Activated CD4-positive, alpha-beta T cell treated with anti-CD3 and anti-CD28 coated beads, Interleukin-2, amount 10 ng/mL, durations not matched to agents 7 days and 5 days (primary cell): ENCODE measurements at places on chromosomes 3 and 15. TPM values are rescaled to one million over a fixed set of nuclear protein-coding genes. Genes with fewer than 3 reads are reported as not detected.

DNA sequence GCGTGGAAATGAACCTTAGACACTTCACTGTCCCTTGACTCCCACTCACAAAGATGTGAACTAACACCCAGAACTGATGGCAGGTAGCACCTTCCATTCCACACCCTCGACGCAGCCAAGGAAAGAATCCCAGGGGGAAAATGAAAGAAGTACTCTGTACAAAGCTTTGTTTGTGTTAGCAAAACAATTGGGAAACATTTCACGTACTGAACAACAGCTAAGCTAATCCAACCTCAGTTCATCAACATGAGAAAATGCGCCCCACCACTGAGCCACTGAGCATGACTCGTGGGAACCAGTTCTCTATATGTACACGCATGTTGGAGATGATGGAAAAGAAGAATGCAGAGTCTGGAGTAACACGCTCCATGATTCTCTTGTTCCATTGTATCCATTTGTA is 32.0 kb downstream of the CORO2B start:
- H3K27me3 ChIP-seq = peaks cover 6% of the 10 kb centered on the region
- H3K36me3 ChIP-seq = no peaks in the 10 kb centered on the region
- H3K4me3 ChIP-seq = no peak overlapping the region

DNA sequence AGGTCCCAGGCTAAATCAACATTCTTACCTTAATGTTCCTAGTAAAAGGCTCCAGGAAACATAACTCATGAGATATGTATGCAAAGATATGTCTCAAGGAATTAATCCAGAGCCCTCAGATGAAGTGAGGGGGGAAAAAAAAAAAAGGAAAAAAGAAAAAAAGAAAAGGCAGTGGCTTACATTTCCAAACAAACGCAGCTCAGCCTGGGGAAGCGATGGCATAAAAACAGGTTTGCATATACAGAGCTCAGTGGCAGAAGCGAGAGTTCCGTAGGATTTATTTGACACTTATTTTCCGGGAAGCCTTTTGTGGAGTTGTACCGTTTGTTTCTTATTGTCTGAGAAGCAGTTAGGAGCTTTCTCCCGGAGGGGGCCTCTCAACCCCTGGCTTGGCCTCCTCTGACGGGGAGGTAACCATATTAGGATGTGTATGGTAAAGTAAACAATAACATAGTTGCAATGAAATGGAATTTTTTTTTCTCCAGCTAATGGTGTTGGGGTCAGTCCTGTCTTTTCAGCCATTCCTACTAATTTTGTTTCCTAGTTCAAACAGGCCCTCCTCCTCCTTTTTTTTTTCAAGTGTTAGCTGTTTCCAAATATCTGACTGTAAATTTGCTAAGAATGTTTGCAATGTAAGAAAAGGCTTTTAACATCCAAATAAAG is 338.6 kb downstream of the FOXP1 start:
- H3K4me3 ChIP-seq = no peak overlapping the region
- no peak for DNase-seq
- H3K27me3 ChIP-seq = no peaks in the 10 kb centered on the region
- no peak overlapping the region for H3K27ac ChIP-seq
- peaks cover 5% of the 10 kb centered on the region for H3K36me3 ChIP-seq
- H3K4me1 ChIP-seq = no peaks in the 10 kb centered on the region

DNA sequence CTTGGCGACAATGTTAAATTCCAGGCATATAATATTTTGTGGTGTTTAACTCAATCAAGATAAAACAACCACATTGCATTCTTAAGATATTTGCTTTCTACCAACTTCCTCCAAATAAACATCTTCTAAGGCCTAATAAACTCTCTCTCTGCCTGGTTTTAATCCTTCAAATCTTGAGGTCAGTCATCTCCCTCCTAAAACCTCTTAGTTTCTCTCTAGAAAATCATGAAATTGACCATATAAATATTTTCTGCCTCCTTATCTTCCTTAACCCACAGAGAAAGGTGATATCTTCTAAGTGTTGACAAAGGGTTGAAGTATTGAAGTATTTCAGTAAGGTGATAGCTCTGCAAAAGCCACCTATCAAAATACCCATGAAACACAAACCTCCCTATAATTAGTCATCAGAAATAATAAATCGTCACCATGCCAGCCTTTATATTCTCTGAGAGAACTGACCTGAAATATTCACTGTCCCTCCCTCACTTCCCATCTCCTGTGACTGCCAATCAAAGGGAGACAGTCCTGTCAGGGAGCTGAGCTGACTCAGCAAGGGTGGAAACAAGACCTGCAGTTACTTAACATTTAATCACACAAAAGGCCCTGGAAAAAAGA is 1261.1 kb downstream of the ROBO1 start:
- no peaks in the 10 kb centered on the region for H3K27me3 ChIP-seq
- H3K27ac ChIP-seq = no peak overlapping the region
- H3K36me3 ChIP-seq = no peaks in the 10 kb centered on the region
- DNase-seq = no peak
- no peaks in the 10 kb centered on the region for H3K4me1 ChIP-seq
- no peak overlapping the region for H3K4me3 ChIP-seq

- no peak overlapping the region for H3K27ac ChIP-seq
- no peak for DNase-seq
- no peak overlapping the region for H3K4me3 ChIP-seq
- H3K36me3 ChIP-seq = no peaks in the 10 kb centered on the region
- H3K27me3 ChIP-seq = peaks cover 12% of the 10 kb centered on the region
Measured at GRCh38 chr3:52782412-52783210, 5.2 kb downstream of the ITIH1 start.

DNA sequence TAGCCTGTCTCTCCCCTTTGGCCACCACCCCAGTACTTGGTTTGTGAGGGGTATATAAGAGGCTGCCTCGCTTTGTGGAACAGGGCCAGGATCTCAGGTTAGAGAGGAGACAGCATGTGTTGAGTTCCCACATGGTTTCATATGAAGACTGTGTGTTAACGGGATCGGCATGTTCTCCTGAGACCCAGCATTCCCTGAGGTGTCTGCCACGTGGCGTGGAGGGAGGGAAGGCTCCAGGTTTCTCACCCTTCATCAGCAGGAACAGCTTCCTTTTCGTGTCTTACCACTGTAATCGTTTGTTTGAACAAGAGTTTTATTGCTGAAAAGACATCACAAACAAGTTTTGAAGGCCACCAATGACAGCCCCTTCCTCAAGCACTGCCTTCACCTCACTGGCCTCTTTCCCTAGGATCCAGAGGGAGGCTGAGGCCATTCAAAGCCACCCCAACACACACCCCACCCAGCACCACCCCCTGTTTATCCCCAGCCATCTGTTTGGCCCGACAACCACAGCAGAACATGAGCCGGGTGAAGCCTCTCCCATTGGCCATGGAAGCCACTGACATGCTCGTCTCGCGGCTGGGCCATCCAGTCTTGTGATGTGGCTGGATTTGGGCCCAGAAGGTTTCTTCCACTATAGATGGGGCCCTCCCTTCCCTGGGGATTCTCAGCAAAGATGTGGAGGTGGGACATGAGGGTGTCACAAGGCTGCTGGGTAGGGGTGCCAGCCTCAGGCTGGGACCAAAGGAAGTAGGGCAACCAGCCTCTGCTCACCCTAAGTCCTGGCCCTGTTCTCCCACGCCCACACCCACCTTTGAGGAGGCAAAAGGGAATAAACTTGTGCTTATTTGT is 10.0 kb downstream of the BHLHE40 start:
- H3K36me3 ChIP-seq = peaks cover 17% of the 10 kb centered on the region
- DNase-seq = no peak
- no peaks in the 10 kb centered on the region for H3K27me3 ChIP-seq
- peaks cover 51% of the 10 kb centered on the region for H3K4me1 ChIP-seq

DNA sequence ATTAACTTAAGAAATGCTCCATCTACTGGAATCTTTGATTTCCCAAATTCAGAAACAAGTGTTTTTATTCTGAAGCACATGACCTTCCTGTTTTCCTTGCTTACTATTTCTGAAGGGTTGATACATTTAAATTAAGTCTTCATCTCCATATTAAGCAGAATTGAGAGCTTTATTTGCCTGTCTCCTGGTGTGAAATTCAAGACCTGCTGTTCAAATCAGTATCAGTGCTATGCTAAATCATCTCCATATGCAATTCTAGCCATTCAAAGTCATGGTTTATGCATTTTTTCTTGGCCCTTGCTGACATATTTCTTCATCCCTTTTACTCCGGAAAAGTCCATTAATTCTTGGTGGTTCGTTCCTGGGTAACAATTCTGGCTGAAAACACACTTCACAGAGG is 195.4 kb downstream of the ATP8B4 start:
- no peak for DNase-seq
- peaks cover 3% of the 10 kb centered on the region for H3K27me3 ChIP-seq
- H3K27ac ChIP-seq = no peak overlapping the region
- no peak overlapping the region for H3K4me3 ChIP-seq

DNA sequence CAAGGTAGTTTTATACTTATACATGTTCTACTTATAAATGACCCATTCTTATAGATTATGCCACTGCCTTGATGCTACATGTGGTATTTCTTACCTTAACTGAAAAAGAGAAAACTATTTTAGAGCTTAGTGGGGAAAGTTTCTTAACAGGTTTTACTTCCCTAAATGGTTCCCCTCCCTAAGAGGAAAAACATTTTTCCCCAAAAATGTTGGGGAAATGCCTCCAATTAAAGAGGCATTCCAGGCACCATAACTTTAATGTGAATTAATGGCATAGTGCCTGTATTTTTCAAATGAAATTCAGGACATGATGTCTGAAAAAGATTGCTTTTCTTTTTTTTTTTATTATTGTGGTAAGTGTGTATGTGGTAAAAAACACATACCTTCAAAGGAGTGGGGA is 22.6 kb downstream of the GOLM2 start:
- H3K4me1 ChIP-seq = peaks cover 24% of the 10 kb centered on the region
- H3K4me3 ChIP-seq = no peak overlapping the region
- no peak overlapping the region for H3K27ac ChIP-seq
- peaks cover 10% of the 10 kb centered on the region for H3K36me3 ChIP-seq
- no peaks in the 10 kb centered on the region for H3K27me3 ChIP-seq

DNA sequence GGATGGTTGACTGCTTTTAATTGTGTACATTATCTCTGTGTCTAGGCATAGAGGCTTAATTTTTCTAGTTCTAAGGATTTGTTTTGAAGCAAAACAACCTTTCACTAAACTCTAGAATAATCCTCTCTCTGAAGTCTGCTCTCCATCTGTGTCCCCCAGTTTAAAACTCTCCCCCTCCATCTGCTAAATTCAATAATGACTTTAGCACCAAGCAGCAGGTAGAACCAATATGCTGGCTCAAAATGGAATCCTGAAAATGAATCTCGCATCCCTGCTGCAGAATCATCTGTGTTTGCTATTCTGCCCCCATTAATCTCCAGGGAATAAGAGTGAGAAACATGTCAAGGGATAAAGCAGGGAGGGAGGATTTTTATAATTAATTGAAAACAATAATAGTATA is 111.8 kb downstream of the TUSC7 start:
- no peaks in the 10 kb centered on the region for H3K27me3 ChIP-seq
- no peaks in the 10 kb centered on the region for H3K4me1 ChIP-seq
- no peak overlapping the region for H3K4me3 ChIP-seq
- DNase-seq = no peak
- no peak overlapping the region for H3K27ac ChIP-seq

GRCh38 chr3:72171463-72171881 is 386.5 kb upstream of the PROK2 start:
- no peaks in the 10 kb centered on the region for H3K27me3 ChIP-seq
- no peak overlapping the region for H3K4me3 ChIP-seq
- DNase-seq = no peak
- H3K27ac ChIP-seq = no peak overlapping the region

DNA sequence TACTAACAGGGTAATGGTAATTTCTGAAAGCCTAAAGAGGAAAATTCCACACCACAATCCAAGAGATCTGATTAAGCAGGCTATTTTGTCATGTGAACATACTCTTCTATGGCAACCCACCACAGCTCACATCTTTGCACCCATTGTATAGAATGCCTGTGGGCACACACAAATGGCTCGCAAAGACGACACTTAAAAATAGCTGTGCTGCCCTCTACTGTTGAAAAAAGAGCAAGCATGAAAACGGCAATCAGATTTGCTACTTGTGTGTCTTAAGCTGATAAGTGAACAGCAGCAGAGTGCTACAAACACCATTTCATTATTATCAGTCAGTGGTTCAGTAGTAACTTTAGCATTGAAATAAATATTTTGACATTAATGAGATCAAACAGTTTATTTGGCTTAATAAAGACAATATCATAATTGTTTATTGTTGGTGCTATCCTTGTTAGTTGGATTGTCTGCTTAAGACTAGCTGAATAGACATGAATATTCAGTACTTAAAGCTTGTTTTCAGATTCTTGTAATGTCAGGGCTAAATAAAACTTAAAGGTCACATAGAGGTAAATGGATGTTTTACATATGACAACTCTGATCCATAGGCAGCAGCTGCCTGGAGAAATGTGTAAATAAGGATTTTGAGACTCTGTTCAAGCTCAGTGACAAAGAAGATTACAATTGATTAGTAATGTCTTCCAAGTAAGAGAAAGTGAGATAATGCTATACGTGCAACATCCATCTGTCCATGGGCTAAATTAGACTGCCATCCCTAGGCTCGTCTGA is 199.1 kb downstream of the LRRN1 start:
- no peaks in the 10 kb centered on the region for H3K4me1 ChIP-seq
- no peak overlapping the region for H3K4me3 ChIP-seq
- DNase-seq = peak; percentile 39

- no peaks in the 10 kb centered on the region for H3K36me3 ChIP-seq
- peaks cover 11% of the 10 kb centered on the region for H3K4me1 ChIP-seq
- H3K27ac ChIP-seq = no peak within 1 kb of the TSS
- no peak for DNase-seq
Measured at GRCh38 chr15:68578980-68579935, at the start of gene CORO2B. TSS of gene CORO2B (plus strand) at chr15:68578993. CDS start at chr15:68579263, 270 bp downstream.

DNA sequence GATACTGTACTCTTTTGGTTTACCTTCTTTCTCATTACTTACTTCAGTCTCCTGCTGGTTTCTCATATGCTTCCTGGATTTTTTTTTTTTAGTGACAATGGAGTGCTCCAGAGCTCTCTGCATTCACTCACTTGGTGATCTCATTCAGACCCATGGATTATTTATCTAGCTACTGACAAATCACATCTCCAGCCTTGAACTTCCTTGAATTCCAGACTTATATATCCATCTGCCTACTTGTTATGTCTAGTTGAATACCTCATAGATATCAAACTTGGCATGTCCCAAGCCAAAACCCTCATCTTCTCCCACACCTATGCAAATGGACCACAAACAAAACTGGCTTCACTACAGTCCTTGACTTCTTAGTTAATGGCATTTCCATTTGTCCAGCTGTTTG is 234.7 kb upstream of the ZPLD1 start:
- no peak overlapping the region for H3K27ac ChIP-seq
- no peak for DNase-seq
- H3K4me3 ChIP-seq = no peak overlapping the region
- no peaks in the 10 kb centered on the region for H3K27me3 ChIP-seq
- no peaks in the 10 kb centered on the region for H3K36me3 ChIP-seq

GRCh38 chr3:56059731-56060130 is 408.5 kb downstream of the ERC2 start:
- no peaks in the 10 kb centered on the region for H3K4me1 ChIP-seq
- DNase-seq = no peak
- H3K36me3 ChIP-seq = no peaks in the 10 kb centered on the region

GOLGA6L24 gene
- total RNA-seq = not detected

TMEM44 gene
- total RNA-seq = 2.7 TPM

GPR160 gene
- 6.1 TPM for total RNA-seq

LMAN1L gene
- total RNA-seq = 0.87 TPM

ISL2 gene
- total RNA-seq = 0.54 TPM

TRAT1 gene
- total RNA-seq = 126 TPM

SLC9C1 gene
- not detected for total RNA-seq

LTF gene
- not detected for total RNA-seq
